ENCODE measurements at places on chromosomes 7 and 10. TPM values are rescaled to one million over a fixed set of nuclear protein-coding genes. Genes with fewer than 3 reads are reported as not detected.

CELF2 gene
- total RNA-seq = 42.6 TPM

CYP2C19 gene
- total RNA-seq = not detected

SDHAF3 gene
- 7.1 TPM for total RNA-seq

GRCh38 chr10:6171881-6172695 lies 30.6 kb upstream of the PFKFB3 start:
- peak; percentile 88 for DNase-seq

ACSM6 gene
- total RNA-seq = not detected

GPR15LG gene
- not detected for total RNA-seq

WNT2 gene
- not detected for total RNA-seq

LLCFC1 gene
- not detected for total RNA-seq

DNA sequence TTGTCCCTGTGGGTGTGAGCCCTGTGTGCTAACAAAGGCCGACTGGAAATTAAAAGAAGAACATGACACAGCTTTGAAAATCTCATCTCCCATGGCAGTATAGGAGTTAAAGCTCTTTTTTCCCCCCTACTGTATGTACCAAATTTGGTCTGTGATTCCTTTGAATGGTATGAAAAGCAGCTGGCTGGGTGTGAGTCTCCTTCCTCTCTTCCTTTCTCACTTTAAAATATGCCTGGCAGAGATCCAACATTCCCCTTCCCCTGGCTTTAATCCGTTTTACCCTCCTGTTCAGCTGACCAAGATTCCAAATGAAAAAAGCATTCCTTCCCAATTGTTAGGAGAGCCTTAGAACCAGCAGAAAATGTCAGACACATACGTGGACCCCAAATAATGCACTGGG lies 225.0 kb upstream of the CELF2 start:
- DNase-seq = peak; percentile 89

GRCh38 chr7:43612599-43613589 lies 30.0 kb downstream of the STK17A start:
- DNase-seq = no peak

STRIP2 gene
- 10.0 TPM for total RNA-seq
